ENCODE measurements at places on chromosomes 2 and 18. TPM values are rescaled to one million over a fixed set of nuclear protein-coding genes. Genes with fewer than 3 reads are reported as not detected.

The MAPK4 gene
- 0.12 TPM for total RNA-seq

The PRKD3 gene
- total RNA-seq: 35.8 TPM

The OSBPL1A gene
- total RNA-seq: 107 TPM

The SPP2 gene
- total RNA-seq: not detected

The LGALSL gene
- total RNA-seq: 8.0 TPM

The OTOS gene
- total RNA-seq: not detected

The RAB27B gene
- 0.50 TPM for total RNA-seq

The TRAF3IP1 gene
- 15.9 TPM for total RNA-seq

The LIPG gene
- total RNA-seq: 0.94 TPM

The GMCL1 gene
- 9.7 TPM for total RNA-seq

The PRKAG3 gene
- not detected for total RNA-seq

The SGPP2 gene
- 15.3 TPM for total RNA-seq

The SLC5A7 gene
- not detected for total RNA-seq

The FKBP7 gene
- 14.7 TPM for total RNA-seq

The CCDC178 gene
- total RNA-seq: 4.3 TPM

The POTEC gene
- total RNA-seq: not detected

The MCFD2 gene
- total RNA-seq: 91.4 TPM

The SLC8A1 gene
- 47.0 TPM for total RNA-seq

The IL1RN gene
- total RNA-seq: 114 TPM

The SDC1 gene
- total RNA-seq: 5.4 TPM

The MRPS5 gene
- total RNA-seq: 44.5 TPM

The MAPRE2 gene
- total RNA-seq: 23.8 TPM

The LYPD1 gene
- total RNA-seq: 0.48 TPM

The SERPINB11 gene
- total RNA-seq: not detected

The TNFAIP6 gene
- total RNA-seq: 9.5 TPM

The GAL3ST2 gene
- total RNA-seq: 0.50 TPM

The CLHC1 gene
- total RNA-seq: 5.6 TPM

The KLHL14 gene
- total RNA-seq: 0.24 TPM

The FLACC1 gene
- total RNA-seq: 1.8 TPM

The KIF5C gene
- total RNA-seq: 2.3 TPM

The TMEM87B gene
- total RNA-seq: 24.2 TPM

The IMPA2 gene
- 18.7 TPM for total RNA-seq

The LHCGR gene
- total RNA-seq: 1.2 TPM

The RAPGEF4 gene
- 24.6 TPM for total RNA-seq

The BOLL gene
- not detected for total RNA-seq

The BABAM2 gene
- 41.0 TPM for total RNA-seq

The UGT1A3 gene
- not detected for total RNA-seq

The PRSS56 gene
- total RNA-seq: not detected

The TFCP2L1 gene
- 3.5 TPM for total RNA-seq

The C2orf81 gene
- 1.4 TPM for total RNA-seq

The CRYGD gene
- not detected for total RNA-seq

The CABYR gene
- total RNA-seq: 5.3 TPM

The TWIST2 gene
- 136 TPM for total RNA-seq

The SPDYA gene
- total RNA-seq: 4.2 TPM

The PIEZO2 gene
- total RNA-seq: 11.7 TPM

The KLHL29 gene
- 19.5 TPM for total RNA-seq

The C1QL2 gene
- not detected for total RNA-seq

The RTP5 gene
- total RNA-seq: 0.96 TPM

The NPHP1 gene
- 4.1 TPM for total RNA-seq

The ERFE gene
- 1.1 TPM for total RNA-seq

The HOXD10 gene
- total RNA-seq: 0.56 TPM
